ENCODE measurements at places on chromosomes 3 and 15.

DNA sequence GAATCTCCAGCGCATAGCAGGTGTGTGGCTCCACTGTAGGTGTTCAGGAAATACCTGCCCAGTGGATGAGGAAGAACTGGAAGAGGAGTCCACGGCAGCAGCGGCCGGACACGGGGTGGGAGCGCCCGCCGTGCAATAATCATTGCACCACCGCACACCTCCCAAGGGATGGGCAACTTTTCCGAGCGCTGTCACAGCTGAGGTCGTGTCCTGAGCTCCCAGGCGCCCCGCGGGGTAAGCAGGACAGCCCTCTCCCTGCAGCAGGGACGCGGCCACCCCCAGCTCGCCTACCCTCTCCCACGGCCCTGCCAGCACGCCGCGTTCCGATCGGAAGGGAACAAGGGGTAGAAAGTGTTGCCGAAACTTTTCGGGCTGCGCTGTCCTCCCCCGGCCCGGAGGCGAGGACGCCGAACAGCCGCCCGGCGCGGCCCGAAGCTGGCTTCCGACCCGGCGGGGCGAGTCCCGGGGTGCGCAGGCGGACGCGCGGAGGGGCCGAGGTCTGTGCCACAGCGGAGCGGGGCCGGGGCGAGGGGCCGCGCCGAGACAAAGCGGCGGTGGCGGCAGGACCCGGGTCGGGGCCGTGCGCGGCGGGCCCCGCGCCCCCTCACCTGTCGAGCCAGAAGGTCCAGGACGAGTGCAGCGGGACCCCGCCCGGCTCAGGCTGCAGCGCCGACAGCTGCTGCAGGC lies 475 bp downstream of the EIF4E3 start:
- DNase-seq = no peak

GRCh38 chr3:149796026-149796425 lies 3.7 kb upstream of the ANKUB1 start:
- no peak for DNase-seq

DNA sequence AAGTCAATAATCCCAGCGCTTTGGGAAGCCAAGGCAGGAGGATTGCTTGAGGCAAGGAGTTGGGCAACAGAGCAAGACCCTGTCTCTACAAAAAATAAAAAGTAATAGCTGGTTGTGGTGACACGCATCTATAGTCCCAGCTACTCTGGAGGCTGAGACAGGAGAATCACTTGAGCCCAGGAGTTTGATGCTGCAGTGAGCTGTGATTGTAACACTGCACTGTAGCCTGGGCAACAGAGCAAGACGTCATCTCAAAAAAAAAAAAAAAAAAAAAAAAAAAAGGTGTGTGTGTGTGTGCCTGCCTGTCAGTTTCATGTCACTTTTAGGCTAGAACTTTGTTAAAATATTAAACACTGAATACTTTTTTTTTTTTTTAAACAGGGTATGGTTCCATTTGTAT lies 28.4 kb downstream of the DNAJC19 start:
- DNase-seq = no peak

DNA sequence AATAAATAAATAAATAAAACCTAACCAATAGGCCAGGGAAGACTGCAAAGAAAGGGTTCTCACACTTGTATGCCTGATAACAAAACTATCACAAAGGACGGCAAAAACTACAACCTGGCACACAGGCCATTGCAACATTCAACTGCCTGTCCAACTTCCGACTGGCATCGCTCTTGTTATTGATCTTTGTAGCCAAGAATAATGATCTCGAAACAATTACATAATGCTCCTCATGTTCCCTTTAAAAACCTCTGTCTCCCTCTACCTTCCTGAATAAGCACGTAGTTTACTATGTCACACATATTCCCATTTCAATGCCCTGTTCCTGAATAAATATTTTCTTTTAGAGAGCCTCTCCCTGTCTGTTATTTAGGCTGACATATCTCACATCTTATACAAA lies 74.3 kb downstream of the B3GNT5 start:
- DNase-seq = no peak

- no peak for DNase-seq
These were observed 22.7 kb upstream of the PAQR5 start for GRCh38 chr15:69275933-69276560.

DNA sequence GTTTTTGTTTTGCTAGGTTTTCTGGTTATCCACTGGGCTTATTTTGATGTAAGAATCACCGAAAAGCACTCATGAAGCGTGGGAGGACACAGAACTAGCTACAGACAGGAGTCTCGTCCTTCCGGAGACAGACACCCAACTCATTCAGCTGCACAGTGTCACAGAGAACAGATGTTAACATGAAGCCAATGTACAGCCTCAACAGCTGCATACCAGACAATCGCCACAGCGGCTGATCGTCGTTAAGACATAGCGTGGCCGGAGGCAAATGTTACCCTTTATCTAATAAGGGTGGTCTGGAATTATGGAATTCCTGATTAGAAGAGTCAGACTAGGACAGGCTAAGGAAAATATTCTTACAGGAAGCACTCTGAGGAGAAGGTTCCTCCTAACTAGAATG lies 1.1 kb upstream of the PYGO1 start:
- DNase-seq = no peak

DNA sequence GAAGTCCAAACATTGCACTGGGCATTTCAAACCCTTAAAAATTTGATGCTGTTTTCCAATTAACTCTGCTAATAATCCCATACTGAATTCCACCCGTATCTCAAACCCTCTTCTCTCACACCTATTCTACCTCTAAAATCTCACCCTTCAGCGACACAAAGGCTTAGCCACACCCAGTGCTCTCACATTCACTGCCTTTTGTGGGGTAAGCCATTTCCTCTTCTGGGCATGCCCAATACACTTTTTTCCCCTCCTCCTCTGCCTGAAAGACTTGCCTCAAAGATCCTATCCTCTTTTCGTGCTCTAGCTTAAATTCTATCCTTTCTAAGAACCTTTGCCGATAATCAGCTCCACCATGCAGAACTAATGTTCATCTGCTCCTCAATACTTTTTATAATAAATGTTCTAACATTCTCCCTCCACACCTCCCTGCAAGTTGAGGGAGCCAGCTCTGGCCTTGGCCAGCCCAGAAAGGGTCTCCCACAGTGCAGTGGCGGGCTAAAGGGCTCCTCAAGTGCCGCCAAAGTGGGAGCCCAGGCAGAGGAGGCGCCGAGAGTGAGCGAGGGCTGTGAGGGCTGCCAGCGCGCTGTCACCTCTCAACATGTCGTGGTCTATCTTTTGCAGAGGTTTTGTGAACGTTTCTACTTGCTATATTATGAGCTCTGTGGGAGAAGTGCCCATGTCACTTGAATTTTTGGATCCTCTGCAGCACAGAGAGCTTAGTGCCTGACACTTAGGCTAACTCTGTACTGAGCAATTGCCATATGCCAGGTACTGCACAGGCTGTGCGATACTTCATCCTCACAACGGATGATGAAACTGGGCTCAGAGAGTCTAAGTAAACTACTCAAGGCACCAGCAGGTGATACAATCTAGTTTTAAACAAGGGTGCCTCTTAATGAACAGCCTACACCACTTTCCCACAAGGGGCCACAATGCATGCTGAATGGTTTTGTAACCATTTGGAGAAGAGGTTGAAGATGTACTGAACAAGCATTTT lies 53.6 kb upstream of the BCL6 start:
- DNase-seq = no peak

DNA sequence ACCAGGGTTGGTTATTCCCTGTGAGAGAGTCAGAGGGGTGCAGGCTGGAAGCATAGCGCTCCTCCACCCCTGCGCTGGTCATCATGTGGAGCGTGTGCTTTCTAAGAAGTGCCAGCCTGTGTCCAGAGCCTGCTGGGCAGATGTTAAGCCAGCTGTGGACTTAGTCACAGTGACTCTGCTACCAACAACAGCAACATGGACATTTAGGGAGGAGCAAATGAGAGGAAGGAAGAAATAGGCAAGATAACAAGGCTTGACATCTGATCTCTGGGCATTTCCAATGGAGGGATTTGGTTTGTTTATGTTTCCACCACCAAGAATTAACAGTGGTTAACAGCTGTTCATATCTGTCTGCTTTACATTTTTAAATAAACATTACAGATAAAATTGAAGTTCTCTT lies 36.4 kb upstream of the MYZAP start:
- no peak for DNase-seq

DNA sequence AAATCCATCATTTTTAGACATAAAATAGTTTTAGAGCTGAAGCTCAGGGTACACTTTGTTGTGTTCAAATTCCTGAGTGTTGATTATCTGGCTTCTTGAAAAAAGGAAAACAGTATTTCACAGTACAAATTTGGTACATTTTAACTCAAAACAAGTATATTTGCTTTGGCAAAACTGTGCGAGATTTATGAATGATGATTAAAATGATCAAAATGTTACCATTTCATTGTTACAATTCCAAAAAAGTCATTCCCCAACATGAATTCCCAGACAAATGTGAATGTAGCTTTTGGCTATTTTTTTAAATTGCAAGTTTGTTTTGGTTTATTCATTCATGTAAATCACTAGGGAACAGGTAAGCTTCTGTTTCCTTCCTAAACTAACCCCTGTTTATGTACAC lies 347.4 kb upstream of the DCBLD2 start:
- no peak for DNase-seq

DNA sequence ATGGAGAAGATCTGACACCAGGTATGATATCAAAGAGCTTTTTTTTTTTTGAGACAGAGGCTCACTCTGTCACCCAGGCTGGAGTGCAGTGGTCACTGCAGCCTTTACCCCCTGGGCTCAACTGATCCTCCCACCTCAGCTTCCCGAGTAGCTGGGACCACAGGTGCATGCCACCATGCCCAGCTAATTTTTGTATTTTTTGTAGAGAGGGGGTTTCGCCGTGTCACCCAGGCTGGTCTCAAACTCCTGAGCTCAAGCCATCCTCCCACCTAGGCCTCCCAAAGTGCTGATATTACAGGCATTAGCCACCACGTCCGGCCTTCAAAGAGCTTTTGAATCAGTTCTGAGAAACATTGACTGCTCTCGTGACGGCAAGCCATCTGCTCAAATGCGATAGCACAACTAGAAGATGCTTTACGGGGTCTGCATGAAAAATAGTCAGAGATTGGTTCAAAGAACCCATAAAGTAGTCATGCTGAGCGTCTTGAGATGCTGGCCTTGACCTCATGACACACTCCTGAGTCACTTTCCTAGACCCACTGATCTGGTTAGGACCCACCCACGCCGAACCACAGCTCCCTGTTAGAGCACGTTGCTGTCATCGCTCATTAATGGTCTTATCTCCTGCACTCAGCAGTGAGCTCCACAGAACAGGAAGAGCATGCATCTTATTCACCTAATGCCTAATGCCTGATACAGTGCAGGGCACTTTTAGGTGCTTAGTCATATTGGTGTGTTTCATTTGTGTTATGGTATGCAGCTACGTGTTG lies 57.0 kb upstream of the NR2F2 start:
- DNase-seq = no peak

GRCh38 chr3:150142936-150143335 lies 172.2 kb upstream of the PFN2 start:
- DNase-seq = no peak

GRCh38 chr3:155753038-155753639 lies 8.3 kb upstream of the PLCH1 start:
- DNase-seq = no peak

DNA sequence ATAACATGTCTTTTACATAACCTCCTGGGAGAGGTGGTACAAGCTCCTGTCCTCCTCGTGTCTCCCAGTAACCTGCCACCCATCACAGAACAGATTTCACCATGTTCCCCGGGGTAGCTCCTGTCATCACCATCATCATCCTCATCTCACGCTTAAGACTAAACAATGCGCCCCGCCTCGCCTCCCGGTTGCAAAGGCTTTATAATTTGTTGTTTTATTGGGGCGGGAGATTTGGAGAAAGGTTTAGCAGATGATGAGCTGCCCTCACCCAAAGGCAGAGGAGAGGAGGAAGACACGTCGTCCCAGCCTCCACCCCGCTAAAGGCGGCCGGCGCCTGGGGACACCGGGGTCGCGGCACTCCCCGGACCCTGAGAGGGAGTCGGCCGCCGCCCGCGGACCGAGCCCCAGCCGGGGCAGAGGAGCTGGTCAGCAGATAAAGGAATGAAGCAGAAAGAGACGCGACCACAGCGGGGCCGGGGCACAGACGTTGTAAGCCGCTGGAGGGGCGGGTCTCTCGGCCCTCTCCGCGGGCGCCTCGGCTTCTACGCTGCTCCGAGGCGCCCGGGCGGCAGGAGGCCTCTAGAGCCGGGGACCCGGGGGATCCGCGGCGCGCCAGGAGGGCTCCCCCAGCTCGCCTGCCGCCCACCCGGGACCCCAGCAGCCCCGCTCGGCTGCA lies 589 bp downstream of the HERC1 start:
- peak; percentile 39 for DNase-seq

- DNase-seq = no peak
These were observed 28.7 kb upstream of the RPS17 start for GRCh38 chr15:82568986-82569385.

GRCh38 chr3:132753946-132754345 lies 31.7 kb upstream of the NPHP3 start:
- no peak for DNase-seq

- DNase-seq = no peak
These were observed 223.7 kb downstream of the PCCB start for GRCh38 chr3:136473716-136474326.

Data from H9 (cell line).